SW480 (cell line): ENCODE measurements at places on chromosomes 1 and 21.
A peak's percentile ranks its signal among the peaks of the same experiment; 100 is the strongest.

- DNase-seq: no peak
Observed at GRCh38 chr1:17525996-17526686, 13.4 kb upstream of the ARHGEF10L start.

- no peak for DNase-seq
Observed at GRCh38 chr1:222905151-222905550, 90.3 kb downstream of the DISP1 start.

DNA sequence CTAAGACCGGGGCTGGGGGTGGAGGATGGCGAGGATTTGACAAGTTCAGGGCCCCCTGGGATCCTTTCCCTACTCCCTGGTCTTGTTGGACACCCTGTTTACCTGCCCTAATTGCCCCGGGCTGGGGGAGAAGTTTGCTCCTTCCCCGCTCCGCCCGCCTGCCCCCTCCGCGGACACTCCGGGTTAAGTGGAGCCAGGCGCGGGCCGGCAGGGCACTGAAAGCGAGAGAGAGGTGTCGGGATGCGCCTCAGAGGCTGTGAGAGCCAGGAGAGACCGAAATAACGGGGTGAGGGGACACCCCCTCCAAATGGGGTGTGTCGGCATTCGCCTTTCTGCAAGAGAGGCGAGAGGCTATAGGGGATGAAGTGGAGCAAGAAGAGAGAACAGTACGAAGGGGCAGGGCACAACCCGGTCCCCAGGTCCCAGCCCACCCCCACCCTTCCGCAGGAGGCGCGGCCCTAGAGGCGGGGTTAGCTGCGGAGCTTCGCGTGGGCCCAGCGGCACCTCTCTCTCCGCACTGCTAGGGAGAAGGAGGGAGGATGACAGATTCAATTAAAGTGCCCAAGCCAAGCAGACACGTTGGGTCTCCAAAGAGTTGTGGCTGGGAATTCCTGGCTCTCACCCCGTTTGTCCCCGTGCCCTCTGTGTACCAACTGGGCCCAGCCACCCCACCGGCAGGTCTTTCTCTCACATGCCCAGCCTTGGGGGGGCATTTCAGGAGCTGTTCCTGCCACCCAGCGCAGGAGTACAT is 3.8 kb downstream of the EFNA3 start:
- peak; percentile 71 for DNase-seq

DNA sequence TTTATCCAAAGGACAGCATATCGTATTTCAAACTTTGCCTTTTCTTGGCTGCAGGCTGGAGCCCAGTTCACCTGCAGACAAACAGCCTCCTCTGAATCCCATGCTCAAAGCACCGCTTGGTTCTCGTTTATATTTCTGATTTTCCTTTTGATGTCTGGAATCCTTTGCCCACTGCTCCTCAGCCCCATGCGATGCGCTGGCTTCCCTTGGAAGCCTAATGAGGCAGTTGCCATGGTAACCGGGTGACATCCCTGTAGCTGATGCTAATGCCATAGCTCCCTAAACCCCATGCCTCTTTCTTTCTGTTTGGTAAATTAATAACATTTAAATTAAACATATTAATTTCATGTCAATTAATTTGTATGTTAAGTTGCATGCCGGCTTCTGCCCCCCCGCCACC is 327.1 kb downstream of the PRDM2 start:
- no peak for DNase-seq

DNA sequence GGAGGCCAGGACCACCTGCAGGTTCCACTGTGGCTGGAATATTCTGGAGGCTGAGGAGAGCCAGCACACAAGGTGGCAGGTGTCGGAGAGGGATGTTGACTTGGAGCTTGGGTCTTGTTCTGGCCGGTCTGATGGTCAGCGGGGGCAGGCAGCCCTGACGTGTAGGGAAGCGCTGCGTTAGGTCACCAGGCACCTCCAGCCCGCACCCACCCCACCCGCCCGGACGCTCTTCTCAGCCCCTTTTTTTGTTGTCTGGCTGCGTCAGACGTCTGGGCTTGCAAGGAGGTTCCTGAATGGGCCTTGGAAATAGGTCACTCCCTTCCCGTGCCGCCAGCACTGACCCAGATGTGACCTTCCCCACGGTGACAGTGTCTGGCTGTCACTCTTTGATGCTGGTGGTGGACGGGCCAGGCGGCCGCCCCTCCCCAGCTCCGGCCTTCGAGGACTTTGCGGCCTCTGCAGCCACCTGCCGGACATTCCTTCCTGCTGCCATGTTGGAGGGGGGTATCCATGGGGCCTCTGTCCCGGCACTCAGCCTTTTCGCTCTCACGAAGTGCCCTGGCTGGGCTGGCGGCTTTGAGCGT is 30.1 kb downstream of the SPSB1 start:
- no peak for DNase-seq

- no peak for DNase-seq
Observed at GRCh38 chr1:156816561-156817328, at the start of gene SH2D2A. TSS of gene SH2D2A (minus strand) at chr1:156816848. CDS start at chr1:156816708, 140 bp downstream.

DNA sequence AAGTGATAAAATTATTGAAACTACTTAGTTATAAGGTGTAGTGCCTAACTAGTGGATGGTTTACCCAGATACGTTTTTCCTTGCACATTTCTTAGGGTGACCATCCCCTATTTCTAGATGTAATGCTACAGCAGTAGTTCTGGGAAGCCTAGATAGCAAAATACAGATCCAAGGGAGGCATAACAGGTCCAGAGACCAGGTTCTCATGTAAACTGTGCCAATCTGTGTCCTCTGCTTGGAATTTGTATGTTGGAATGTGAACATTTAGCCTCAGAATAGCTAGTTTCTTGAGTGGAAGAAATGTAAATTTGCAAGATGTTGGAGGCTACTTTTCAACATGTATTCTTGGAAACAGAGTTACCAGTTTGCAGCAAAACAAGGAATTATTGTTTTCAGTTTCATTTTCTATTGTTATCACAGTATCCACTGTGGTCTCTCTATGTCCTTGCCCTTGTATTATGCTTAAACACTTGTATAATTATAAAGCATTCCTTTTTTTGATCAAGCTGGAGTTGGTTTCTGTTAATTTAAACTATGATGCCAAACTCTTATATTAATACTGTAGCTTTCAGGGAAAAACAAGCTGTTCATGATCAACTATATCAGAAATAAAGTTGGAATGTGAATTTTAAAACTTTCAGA is 102.0 kb upstream of the BRINP3 start:
- DNase-seq: no peak

DNA sequence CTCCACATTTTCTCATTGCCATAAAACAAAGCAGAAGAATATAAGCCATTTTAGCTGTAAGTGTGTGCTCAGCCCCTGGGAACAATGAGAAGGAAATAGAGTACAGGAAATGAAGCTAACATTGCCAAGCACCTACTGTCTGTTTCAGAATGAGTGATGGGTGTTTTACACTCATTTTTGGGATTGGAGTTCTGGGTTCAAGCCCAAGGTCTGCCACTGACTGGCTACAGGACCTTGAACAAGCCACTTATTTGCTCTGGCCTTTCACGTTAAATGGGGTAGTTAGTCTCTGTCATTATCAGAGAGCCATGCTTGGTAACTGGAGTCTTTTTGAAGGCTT is 80.7 kb upstream of the KAZN start:
- DNase-seq: no peak

- DNase-seq: no peak
Observed at GRCh38 chr1:236021424-236022135, 43.3 kb downstream of the NID1 start.

DNA sequence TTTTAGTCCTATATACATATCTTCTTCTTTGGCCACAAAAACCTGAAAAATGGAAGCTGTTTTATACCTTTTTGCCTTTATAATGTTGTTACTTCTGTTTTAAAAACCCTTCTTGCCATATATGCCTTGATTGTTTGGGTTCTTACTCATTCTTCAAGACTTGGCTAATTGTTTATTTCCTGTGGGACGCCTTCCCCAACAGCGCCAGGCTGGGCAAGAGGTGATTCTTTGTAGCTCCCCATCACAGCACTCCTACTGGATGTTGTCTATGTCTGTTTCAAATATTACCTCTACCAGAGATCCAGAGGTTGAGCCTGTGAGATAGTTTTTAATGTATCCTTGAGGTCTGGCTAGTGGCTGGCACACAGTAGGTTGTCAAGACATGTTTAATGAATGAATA is 73.2 kb upstream of the CYP2J2 start:
- DNase-seq: no peak

GRCh38 chr1:8340448-8340847 is 22.5 kb downstream of the SLC45A1 start:
- no peak for DNase-seq

DNA sequence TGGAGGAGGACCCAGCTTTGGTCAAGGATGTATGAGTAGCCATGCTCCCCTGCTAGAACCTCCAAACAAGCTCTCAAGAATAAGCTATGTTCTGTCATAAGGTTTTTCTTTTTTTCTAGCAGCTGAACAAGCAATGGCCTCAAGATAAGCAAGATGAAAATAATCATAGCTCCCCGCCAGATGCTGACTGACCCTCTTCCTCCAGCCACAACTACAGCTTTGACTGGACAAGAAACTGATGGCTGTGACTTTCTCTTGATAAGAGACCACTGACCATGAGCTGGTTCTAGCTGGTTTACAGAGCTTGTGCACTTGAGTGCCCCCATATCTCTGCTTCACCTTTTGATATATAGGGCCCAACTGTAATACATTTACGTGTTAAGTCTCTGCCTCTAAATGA is 38.2 kb upstream of the PARP1 start:
- no peak for DNase-seq

GRCh38 chr1:226107471-226108460 is 45.2 kb downstream of the H3-3A start:
- DNase-seq: no peak
